Left colon (tissue), 2 donors: ENCODE measurements at places on chromosomes 13 and 19.

- no peak for DNase-seq
Measured at GRCh38 chr19:30662211-30662861, 290.2 kb downstream of the ZNF536 start.

DNA sequence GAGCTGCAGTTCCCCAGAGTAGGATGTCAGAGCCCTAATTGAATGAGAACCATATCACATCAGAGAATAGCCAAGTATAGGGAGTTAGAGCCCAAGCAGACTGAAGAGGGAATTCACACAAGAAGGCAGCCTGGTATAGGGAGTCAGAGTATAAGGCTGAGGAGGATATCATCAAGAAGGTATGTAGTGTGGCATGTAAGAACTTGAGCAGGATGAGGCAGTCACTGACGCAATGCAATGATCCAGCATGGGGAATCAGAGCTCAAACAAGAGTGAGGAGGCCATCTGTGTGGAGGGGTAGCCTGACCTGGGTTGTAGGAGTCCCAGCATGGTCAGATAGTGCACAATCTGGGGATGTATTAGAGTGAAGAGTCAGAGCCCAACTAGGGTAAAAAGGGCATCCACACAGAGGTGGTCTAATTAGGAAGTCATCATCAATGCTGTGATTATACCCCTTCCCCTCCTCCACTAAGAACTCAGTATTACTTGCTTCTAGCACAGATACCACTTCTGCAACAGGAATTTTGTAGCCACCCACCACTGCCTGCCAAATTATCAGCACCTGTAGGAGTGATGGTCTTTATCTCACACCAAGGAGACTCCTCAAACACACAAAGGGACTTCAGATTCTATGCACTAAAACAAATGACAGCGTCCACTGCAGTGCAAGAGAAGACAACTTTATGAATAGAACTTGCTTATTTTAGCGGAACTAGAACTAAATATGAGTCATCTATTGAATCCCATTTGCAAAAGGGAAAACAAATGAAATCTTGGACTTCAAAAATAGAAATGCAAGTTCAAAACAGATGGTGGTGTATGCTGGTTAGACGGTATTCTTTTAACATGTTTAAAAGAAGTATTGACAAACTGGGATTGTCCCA lies 107.2 kb downstream of the FNDC3A start:
- DNase-seq, result no peak

DNA sequence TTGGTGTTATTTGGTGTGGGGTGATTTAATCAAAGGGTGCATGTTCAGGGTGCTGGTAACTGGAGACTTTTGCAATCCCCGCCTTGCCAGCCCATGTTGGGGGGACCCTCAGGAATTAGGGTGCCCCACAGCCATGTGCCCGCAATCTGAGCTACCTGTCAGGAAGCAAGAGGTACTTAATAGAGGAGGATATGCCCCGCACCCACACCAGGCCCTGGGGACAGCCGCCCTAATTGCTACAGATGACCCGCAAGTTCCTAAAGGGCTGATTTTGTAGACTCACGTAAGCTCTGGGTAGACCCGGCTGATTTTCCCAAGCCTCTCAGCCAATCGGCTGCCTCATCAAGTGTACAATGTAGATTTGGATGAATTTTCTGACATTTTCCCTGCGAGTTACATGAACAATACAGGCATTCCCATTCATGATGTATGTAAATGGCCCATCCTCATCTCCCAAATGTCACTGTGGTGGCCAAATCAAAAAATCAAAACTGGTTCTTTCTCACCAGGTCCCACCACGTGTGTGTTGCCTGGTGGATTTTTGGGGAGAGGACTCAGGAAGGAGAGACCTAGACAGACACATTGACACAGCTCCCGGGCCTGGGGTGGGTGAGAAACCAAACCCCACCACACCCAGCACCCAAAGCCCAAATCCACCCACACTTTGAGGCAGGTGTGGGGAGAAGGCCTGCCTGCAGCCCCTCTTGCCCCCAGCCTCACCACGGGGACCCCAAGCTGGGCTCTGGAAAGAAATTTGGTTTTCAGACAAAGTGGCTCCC lies 119.2 kb upstream of the SPACA7 start:
- no peak for DNase-seq

DNA sequence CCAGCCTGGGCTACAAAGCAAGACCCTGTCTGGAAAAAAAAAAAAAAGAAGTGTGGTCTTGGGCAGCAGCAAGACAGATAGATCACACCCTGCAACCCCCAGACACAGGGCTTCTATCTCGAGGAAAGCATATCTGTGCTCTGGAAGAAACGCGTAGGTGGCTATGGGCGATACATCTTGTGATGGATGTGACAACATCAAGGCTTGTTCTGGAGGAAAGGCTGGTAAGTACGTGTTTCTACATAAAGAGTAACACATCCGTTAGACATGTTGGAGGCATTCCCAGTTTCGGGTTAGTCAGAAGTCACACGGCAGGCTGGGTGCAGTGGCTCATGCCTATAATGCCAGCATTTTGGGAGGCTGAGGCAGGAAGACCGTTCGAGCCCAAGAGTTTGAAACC lies 6.6 kb upstream of the DHDH start:
- DNase-seq, result no peak

DNA sequence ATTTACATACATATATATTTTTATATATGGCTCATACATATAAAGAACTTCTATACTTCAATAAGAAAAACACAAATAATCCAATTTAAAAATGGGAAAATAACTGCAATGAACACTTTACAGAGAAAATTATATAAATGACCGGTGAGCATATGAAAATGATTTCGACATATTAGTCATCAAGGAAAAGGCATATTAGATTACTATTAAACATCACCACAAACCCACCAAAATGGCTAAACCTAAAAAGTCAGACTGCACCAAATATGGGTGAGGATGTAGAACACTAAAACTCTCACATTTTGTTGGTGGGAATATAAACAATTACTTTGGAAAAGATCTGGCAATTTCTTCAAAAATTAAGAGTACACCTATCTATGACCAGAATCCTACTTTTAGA lies 316.2 kb downstream of the ENOX1 start:
- DNase-seq, result no peak
